ENCODE measurements at places on chromosomes 2 and 18.

DNA sequence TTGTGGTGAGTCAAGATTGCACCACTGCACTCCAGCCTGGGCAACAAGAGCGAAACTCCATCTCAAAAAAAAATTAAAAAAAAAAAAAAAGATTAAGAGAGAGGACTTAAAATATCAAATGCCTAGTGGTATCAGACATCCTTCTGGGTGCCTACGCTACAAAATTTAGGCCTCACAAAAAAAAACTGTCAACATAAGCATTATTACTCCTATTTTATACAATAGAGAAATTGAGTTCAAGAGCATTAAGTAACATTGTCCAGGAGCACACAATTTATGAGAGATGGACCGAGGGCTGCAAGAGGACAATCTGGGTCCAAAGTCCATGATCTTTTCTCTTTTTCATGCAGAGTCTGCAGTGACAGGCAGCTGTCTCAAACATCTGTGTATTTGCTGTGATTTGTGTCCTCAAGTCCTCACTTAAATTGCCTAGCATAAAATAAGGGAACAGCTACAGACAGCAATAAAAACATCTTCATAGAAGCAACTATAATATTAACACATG, 62.4 kb downstream of the OSR1 start:
- no peak for DNase-seq

DNA sequence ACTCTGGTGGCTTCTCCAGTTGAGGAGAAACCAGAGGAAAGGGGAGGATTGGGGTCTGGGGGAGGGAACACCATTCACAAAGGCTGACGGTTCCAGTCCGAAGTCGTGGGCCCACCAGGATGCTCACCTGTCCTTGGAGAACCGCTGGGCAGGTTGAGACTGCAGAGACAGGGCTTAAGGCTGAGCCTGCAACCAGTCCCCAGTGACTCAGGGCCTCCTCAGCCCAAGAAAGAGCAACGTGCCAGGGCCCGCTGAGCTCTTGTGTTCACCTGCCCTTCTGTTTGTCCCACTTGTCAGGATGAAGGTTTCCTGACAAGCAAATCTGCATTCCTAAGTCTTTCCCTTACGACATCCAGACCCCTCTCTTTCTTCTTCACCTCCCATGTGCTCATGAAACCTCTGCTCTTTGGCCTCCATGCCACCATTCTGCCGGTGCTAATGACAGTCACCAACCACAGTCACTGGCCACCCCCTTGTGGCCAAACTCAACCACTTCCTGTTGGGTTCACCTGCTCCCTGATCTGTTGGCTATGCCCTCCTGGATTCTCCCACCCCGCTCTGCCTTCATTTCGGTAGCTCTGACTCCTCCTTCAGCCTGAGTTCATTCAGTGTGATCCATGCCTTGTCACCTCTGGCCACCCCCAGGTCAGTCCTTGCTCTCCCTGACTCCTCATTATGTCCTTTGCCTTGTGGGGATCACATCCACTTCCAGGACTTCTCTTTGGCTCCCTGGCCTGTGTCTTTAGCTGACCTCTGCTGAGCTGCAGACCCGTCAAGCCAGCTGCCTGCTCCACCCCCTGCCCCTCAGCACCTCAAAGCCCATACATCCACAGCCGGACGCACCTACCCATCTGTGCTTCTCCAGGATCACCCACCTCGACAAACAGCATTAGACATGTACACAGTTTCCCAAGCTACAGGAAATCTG, 17.6 kb downstream of the EMX1 start:
- DNase-seq, result no peak

DNA sequence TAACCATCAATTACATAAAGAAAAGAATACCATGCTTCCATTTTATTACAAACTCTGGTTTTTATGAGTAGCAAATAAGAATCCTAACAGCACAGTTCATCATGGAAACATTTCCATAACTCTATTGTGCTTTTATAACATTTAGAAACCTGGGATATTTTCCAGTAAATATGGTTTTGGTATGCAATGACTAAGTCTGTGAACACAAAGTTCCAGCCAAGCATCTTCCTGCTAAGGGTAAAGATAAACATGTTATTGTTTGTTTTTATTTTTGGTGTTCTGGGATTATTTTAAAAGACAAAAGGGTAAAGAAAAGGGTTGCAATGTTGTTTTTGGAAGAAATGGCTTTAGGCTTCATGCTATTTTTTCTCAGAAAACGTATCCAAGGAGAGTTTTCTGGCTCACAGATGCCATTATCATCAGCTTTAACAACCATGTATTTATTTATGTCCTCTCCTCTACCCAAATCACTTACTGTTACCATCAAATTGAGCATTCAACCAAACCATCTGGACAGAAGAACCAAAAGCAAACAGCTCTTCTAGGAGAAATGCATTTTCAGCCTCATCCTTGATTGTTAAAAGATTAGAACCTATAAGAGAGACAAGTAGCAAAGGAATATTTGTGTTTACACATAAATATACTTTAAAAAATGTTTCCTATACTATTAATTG, 116.0 kb downstream of the PLA2R1 start:
- no peak for DNase-seq

DNA sequence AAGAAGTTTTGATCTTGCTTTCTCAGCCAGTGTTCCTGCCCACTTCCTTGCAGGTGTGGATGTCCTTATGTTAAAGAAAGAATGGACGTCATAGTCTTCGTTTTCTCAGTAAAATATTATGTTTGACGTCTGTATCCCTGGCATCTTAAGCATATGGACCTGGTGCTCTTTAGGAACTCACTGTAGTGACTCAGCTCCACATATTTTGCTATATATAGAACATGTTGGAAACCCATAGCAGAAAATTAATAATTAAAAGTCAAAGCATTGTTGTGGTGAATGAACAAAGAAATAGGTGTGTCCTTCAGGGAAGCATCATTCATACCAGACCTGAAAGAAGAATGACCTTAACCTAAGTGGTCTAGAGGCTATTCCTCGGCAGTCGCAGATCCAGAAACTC, 196.1 kb downstream of the MCFD2 start:
- DNase-seq, result no peak

DNA sequence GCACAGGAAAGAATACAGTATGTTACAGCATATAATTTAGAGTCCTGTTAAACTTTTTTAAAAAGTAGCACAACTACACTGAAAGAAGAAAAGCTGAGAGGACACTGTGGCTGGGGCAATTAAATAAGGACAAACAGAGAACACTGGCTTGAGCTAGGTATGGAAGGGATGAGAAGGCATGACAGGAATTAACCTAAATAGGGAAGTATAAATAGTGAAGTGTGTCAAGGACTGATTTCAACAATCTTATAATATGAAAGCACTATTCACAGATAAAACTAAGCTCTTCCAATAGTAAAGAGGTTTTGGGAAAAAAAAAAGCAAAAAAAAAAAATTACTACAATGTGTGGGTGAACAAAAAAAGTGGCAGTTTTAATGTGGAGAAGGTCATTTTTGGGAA, 45.5 kb downstream of the PPP3R1 start:
- no peak for DNase-seq

Measured in stimulated activated CD4-positive, alpha-beta T cell treated with anti-CD3 and anti-CD28 coated beads, Interleukin-15, amount 100 ng/mL, for 1 hour (primary cell).